ENCODE measurements at places on chromosomes 1 and 21. TPM values are rescaled to one million over a fixed set of nuclear protein-coding genes. Genes with fewer than 3 reads are reported as not detected.

DLGAP3 gene
- 0.08 TPM for total RNA-seq

FAM131C gene
- 4.5 TPM for total RNA-seq

SPRR2A gene
- total RNA-seq = not detected

NIPAL3 gene
- 31.8 TPM for total RNA-seq

TRPM2 gene
- total RNA-seq = 1.9 TPM

RSRP1 gene
- 35.5 TPM for total RNA-seq

VCAM1 gene
- 2.5 TPM for total RNA-seq

FMN2 gene
- not detected for total RNA-seq

TCHH gene
- not detected for total RNA-seq

GRCh38 chr1:242454262-242455051 is 70.0 kb downstream of the PLD5 start:
- DNase-seq = no peak

- no peak for DNase-seq
Measured at GRCh38 chr1:57131701-57132394, 166.0 kb upstream of the C8B start.

DNA sequence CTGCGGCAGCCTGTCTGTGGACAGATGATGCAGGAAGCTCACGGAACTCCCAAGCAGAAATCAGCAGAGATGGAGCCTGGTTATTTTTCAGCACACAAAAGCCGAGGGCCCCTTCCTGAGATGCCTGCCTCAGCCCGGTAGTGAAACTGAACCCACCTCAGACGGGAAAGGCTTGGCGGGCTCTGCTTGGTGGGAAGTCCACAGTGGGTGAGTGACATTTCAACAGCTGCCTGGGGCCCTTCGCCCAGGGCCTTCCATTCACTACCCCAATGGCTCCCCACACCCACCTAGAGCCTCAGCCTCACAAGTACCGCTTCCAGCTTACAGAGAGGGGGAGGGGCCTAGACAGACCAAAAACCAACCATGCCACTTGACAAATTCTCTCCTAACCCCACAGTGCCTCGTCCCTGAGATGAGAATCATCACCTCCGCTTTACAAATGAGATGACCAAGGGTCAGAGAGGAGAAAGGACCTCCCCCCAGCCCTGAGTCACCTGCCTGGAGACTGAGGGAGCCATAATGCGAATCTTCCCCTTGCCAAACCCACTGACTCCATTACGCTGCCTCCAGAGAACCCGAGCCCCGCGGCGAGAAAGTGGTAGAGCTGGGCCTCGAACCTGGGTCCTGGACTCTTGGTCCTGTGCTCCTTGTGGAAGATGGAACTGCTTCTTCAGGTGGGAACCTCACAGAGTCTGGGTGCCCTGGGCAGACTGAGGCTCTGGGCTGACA is 3.4 kb upstream of the ECE1 start:
- no peak for DNase-seq

GRCh38 chr1:243727503-243728203 is 122.4 kb downstream of the AKT3 start:
- DNase-seq = no peak

DNA sequence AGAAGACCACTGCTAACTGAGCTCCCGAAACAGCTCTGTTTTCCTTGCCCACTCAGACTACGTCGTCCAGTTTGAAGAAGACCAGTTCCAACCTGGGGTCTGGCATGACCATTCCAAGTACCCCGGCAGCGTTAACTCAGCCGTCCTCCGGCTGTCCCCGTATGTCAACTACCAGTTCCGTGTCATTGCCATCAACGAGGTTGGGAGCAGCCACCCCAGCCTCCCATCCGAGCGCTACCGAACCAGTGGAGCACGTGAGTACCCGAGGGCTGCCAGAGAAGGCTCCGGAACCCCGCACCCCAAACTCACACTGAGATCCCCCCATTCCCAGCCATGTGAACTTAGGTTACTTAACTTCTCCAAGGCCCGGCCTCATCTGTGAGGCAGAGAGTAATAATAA is 63.7 kb upstream of the CNTN2 start:
- DNase-seq = no peak

GRCh38 chr1:115105831-115106230 is 16.5 kb upstream of the TSPAN2 start:
- no peak for DNase-seq

DNA sequence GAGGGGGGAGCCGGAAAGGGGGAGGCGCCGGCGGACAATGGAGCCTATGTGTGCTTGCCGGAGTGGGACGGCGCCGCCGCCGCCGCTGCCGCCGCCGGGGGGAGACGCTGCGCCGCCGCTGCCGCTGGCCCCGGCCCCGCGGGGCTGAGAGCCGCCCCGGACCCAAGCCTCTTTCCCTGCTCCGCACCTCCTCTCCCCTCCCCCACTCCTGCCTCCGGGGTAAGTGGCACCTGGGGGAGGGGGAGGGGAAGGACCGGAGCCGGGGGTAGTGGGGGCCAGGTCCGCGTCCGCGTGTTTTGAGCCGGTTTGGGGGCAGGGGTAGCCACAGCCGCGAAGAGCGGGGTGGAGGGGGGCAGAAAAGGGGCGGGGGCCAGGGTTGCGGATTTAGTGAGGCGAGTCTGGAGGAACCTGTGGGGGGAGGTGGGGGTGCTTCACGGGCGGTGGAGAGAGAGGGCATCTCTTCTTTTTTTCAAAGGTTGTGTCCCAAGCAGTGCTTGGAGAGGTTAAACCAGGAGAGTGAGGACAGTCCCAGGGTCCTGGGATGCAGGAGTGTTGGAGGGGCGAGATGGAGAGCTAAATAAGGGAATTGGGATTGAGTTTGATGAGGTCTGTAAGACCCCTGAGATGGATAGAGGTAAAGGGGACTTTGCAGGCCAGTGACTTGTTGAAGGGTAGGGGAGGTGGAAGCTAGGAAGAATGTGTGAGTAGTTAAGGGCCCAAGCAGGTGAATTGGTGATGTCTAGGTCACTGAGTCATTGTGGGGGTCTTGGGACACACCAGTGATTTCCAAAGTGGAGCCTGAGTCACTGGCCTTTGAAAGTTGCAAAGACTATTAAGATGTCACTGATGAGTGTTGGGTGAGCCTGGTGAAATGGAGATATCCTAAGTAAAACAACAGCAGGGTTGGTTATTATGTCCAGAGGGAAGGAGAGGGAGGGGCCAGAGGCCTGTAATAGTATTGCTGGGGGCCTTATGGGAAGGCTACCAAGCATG is 59.1 kb downstream of the BCL9 start:
- no peak for DNase-seq

DNA sequence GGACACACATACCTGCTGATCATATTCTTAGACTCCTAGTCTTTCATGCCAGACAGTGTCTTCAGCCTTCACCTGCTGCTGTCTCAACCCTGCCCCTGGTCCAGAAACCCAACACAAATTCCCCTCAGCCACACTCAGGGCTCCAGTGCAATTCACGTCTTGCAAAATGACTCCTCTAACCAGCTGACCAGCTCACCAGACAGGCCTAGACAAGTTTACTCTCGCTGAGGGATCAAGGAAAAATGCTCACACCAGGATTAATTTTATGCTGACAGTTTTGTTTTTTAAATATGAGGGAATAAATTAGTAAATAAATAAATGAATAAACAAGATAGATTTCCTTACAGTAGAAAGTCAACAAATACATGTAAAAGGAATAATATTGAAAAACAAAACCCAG is 28.5 kb downstream of the CCDC185 start:
- DNase-seq = no peak

DNA sequence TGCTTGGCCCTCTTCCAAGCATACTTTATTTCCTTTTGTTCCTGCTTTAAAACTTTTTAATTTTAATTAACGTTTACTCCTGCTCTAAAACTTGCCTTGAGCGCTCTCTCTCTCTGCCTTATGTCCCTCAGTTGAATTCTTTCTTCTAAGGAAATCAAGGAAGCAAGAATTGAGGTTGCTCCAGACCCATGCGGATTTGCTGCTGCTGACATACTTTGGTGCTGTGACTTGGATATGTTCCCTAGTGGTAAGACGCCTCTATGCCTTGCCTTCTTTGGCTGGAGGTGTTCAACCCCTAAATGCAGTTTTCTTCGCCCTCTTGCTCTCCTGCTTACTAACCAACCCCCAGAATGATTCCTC is 148.1 kb downstream of the ADSS2 start:
- no peak for DNase-seq

DNA sequence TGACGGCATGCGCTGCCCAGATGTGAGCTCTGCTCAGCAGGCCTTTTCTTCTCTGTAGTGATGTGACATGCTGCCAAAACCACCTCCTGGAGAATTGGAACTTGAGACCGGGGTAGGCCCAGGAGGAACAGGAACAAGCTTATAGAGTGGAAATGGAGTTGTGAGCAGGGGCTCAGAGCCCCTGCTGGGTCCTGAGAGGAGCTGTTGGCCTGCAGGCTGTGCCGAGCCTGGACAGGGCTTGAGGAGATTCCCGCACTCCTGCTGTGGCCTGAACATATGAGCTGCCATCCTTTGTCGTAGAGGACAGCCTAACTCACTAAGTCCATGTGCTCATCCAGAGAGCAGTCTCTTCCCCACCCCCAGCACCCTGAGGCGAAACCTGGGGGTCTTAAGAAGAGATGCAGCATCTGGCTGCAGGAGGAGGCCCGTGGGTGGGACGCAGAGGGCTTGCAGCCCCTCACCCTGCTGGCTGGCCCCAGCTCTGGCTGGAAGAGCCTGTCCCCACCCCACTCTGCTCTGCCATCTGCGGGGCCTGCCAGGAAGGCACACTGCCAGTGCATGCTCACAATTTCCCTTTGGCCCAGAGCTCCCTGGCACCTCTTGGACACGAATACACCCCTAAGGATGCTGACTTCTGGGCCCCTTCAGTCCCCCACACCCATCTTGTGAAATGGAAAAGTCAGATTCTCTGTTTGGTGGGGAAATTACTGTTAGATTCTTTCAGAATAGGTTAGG is 42.5 kb downstream of the PTPRF start:
- peak; percentile 61 for DNase-seq

GRCh38 chr1:70327306-70328076 is 27.0 kb downstream of the ANKRD13C start:
- no peak for DNase-seq

GRCh38 chr1:198086051-198086745 is 70.6 kb upstream of the NEK7 start:
- DNase-seq = no peak

GRCh38 chr1:119987112-119987511 is 82.3 kb downstream of the NOTCH2 start:
- DNase-seq = no peak

GRCh38 chr1:232292239-232292638 is 337.7 kb downstream of the SIPA1L2 start:
- no peak for DNase-seq

DNA sequence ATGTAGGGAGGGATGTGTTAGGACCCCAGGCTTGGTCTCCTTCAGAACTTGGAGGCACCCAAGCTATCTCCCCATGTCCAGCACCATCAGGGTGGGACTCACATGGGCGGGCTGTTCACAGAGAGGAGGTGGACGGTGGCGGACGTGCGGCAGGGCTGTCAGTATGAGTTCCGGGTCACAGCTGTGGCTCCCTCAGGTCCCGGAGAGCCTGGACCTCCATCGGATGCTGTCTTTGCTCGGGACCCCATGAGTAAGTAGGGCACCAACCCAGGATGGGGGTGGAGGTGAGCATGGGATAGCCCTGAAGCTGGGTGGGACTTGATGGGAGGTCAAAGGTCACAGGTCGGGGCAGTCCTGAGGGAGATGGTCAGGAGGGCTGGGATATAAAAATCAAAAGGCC is 27.8 kb downstream of the IGFN1 start:
- no peak for DNase-seq

- no peak for DNase-seq
Measured at GRCh38 chr1:84750110-84750730, 60.0 kb upstream of the SSX2IP start.

DNA sequence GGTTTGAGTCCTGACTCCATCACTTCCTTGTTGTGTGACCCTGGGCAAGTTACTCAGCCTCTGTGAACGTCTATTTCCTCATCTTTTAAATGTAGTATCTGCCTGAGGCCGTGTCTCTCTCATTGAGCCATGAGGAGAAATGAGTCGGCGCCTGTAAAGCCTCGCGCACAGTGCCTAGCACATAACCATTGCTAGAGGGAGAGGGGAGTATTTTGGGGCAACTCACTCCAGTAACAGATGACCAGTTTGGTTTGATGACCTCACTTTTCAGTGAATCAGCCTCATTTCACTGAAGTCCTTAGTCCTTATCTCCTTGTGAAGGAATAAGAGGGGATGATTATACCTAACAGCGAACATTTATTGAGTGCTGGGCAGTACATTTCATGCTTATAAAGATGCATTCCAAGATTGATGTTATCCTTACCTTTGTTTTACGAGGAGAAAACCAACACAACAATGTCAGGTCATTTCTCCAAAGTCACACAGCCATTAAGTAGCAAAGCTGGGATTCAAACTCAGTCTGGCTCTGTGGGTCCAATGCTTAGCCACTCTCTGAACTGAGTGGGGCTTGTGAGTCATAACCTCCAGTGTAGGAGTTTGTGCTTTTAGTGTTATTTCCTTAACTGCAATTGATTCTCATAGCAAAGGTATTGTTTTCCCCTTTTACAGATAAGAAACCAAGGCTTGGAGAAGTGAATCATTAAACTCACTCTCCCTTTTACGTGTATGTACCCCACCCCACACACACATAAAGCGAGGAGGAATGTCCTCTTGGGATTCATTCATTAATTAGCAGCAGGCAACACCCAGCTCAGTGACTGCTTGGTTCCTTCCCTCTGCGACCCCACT is 25.9 kb downstream of the KCNC4 start:
- DNase-seq = no peak

GRCh38 chr1:174322202-174322862 is 125.4 kb upstream of the GPR52 start:
- DNase-seq = no peak

Measured in Right ventricle myocardium superior (tissue), 1 donor.